ENCODE measurements at places on chromosomes 7 and 10.

GRCh38 chr10:53808677-53809372, 992.2 kb downstream of the PCDH15 start:
- peak; percentile 33 for DNase-seq

DNA sequence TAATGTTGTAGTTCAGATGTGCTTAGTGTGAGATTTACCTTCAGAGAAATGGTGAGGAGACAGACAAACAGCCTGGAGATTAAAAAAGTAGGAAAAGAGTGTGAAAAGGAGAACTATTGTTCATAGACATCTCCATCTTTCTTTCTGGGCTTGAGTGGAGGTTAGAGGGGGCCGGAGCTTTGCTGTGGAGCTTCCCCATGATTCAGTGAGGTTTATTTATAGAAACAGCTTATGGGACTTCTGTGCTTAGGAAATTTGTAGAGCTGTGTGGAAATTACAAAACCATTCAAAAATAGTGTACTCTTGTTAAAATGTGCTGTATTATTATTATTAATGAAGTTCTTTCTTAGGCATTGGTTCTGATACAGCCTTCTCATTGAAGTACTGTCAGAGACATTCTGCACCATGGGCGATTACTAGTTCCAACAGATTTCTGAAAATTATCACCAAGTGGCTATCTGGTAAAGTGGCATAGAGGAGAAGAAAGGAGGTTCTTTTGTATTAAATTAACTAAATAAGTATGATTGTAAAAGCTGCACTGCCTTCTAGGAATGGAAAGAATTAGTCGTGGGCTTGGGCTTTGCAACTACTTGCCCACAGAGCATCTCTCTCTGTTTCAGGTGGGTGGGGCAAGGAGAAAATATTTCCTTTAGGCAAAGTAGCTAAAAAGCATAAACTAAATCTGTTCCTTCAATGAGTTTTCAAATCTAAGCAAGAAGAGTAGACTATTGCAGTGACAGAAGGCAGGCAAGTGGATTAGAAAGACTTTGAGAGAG, 8.7 kb upstream of the TCAF1 start:
- no peak for DNase-seq

GRCh38 chr7:143983960-143984359, 16.2 kb upstream of the OR6B1 start:
- DNase-seq, result no peak

- DNase-seq, result no peak
These were observed 76.5 kb downstream of the INSYN2A start for GRCh38 chr10:127119936-127120335.

DNA sequence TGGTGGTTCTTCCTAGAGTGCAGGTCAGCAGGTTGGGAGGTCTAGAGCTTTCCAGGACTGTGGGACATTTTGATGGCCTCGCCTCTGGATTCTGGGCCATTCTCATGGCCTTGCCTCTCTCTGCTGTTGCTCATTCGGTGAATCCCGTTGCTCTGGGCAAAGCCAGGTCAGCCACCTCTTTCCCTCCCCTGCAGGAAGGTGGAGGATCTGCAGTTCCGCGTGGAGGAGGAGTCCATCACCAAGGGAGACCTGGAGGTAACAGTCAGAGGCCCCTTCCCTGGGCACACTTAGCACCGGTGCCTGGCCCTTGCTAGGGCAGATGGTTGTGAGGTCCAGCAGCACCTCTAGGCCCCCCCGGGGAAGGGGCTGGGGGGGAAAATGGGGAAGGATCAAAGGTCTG, 74.9 kb downstream of the CLIP2 start:
- DNase-seq, result no peak

DNA sequence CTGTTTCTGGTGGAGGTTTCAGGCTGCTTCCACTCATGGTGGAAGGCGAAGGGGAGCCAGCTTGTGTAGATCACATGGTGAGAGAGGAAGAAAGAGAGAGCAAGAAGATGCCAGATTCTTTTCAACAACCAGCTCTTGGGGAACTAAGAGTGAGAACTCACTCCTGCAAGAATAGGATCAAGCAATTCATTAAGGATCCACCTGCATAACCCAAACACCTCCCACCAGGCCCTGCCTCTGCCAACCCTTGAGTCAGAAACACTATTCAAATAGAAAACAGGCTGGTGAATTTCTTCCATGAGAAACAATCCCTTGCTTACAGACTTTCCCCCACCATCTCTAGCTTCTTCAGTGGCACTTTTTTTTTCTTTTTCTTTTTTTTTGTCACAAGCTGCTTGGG, 317.2 kb downstream of the GPR158 start:
- no peak for DNase-seq

DNA sequence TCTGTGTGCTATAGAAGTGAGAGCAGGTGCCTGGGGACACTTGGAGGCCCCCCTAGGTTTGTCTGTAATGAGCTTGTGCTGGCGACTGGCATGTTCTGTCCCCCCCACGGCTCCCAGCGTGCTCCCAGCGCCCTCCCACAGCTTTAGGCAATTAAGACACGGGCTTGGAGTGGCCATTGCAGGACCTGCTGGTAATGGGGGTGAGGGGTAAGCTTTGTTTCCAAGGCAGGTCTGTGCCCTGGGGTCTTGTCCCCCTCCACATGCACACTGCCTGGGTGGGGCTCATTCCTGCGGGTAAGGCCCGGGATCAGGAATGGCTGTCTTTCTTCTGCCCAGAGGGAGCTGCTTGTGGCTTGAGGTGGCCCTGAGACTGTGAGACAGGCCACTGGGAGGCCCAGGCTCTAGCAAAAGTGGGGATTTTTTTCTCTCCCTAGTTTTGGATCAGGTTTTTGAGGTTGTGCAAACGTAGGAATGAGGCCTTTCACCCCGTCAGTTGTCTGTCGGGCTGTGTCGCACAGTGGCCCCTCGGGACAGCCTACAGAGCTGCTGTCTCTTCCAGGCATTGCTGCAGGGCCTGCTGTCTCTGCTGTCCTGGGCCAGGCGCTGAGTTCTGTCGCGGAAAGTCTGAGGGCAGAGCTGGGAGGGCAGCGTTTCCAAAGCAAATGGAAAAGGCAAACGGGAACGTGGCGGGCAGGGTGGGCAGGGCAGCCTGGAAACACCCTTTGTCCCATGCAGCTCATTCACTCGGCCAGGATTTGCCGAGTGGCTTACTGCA, 107.4 kb downstream of the LHPP start:
- no peak for DNase-seq

DNA sequence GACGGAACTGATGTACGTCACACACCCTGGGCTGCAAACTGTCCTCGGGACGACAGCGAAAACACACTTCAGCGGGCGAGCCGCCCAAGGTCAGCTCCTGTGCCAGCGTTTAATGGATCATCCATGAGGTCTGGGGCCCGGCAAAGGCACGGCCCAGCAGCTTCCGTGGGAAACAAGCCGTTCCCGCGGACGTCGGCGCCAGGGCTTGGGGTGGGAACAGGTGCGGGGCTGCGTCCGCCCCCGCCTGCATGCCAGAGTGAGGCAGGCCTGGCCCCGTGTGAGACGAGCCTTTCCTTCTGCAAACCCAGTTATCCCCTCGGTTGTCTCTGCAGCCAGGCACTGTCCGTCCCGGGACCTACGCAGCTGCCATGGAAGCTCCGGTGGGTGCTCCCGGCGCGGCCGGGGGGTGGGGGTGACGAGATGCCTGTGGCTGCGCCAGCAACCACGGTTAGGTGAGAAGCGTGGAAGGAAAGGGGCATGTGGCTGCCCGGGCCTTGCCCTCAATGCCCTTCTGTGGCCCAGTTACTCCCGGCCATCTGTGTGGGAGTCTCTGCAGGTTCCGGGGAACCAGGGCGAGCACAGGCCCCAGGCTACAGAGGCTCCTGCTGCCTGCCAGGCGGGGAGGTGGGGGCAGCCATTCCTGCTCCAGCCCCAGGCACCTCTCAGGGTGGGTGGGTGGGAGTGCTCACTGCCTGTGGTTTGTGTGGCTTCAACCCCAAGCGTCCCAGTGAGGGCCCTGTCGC, 42.2 kb upstream of the PDGFA start:
- DNase-seq, result no peak

DNA sequence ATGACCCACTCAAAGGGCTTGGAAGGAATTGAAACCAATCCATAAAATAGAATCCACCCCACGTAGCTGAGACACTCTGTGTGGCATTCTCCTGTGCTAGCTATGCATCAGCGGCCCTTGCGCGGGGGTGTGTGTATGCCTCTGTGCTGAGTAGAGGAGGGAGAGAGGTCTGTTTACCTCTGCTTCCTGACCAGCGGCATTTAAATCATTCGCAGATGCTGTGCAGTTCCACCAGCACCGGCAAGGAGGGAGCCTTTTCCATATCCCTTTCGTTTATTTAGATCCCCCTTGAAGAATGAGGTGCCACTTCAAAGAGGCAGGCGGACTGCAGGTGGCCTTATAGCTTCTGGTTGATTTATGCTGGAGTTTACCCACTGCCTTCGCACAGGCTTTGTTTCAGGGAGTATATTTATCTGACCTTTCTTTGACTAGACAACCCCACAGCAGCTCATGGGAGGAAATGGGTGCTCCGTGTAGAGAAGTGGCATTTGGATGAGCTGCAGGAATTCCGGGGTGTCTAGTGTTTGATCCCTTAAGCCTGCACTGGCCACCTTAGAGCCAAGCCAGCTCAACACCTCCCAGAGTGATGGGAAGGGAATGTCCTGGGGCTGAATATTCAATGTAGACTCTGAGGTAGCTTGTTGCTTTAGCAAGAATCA, 11.4 kb downstream of the C10orf53 start:
- no peak for DNase-seq

DNA sequence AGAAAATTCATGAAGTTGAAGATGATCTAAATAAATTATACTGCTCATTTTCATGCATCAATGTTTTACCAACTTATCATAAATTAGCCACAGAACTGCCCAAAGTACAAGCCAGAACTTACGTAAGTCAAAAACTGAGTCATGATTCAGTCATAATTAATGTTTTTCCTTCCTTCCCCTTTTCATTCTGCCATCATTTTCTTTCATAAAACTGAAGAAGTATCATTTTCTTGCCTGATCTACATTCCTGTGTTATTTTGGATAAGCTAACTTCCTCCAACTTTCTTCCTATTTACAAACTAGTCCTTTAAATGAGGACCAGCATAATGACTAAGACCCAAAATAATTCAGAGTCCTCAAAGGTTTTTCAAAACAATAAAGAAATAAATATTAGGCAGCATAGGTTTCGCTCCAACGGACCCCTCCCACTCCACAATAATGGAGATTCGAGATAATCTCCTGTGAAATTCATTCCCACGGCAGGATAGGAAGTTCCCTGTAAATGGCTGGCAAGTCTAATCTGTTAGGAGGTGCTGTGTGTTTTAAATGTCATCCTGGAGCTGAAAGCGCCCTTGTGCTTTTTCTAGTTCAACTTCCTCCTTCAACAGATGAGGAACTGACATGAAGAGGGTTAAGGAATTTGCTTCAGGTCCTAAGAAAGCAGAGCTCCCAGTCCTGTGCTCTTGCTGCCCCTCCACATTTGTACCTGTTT, 218.9 kb downstream of the DOCK4 start:
- peak; percentile 59 for DNase-seq

DNA sequence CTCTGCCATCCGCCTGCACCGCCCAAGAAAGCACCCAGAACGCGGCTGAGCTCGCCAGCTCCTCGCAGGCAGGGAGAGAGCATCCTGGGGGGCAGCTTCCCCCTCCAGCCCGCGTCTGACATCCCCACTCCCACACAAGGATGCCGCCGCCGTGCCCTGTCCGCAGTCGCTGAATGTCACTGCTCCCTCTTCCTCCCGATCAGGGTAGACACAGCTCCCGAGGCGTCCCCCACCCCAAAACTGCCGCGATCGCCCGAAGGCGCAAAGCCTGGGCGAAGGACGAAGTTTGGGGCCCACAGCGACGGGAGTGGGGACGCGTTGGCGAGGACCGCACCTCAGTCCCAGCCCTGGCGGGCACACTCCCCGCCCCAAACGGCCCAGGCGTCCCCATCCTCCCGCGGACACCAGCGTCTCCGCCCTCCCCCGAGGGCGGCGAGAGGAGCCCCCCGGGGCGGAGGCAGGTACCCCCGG, 1.5 kb upstream of the KAT6B start:
- peak; percentile 40 for DNase-seq

- no peak for DNase-seq
These were observed 73.8 kb downstream of the CUL1 start for GRCh38 chr7:148772297-148773089.

- no peak for DNase-seq
These were observed 196.4 kb upstream of the POM121L12 start for GRCh38 chr7:52838981-52839411.

DNA sequence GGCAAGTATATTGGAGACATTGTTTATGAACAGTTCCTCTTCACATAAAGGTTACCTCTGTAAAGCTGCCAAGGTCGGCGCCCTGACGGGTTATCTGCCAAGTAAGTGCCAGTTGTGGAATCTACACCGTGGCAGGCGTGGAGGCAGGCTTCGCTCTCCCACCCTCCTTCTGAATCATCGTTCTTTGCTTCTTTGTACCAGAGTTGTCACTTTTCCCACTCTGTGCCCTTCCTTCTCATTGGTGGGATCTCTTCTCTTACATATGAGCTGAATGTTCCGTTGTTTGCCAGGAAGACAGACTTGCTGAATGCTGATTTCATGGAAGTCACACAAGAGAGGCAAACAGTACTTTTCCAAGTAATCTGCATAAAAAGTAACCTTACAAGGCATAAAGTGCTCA, 40.6 kb upstream of the PTPRZ1 start:
- DNase-seq, result no peak

GRCh38 chr7:97731736-97732564, at the start of gene TAC1:
TAC1 (plus strand) TSS chr7:97732086; CDS start chr7:97732613, 527 bp downstream.
- DNase-seq, result no peak

DNA sequence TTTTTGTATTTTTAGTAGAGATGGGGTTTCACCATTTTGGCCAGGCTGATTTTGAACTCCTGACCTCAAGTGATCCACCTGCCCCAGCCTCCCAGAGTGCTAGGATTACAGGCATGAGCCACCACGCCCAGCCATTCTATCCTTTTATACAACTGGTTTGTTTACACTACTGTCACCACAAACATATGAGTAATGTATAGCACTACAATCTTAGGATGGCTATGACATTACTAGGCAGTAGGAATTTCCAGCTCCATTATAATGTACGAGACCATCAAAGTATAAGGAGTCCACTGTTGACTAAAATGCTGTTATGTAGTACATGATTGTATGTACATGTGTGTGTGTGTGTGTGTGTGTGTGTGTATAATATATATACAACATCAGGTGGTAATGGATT, 1126.1 kb upstream of the LRRN3 start:
- no peak for DNase-seq

- DNase-seq, result no peak
These were observed 437.5 kb downstream of the TFEC start for GRCh38 chr7:115593111-115593510.

DNA sequence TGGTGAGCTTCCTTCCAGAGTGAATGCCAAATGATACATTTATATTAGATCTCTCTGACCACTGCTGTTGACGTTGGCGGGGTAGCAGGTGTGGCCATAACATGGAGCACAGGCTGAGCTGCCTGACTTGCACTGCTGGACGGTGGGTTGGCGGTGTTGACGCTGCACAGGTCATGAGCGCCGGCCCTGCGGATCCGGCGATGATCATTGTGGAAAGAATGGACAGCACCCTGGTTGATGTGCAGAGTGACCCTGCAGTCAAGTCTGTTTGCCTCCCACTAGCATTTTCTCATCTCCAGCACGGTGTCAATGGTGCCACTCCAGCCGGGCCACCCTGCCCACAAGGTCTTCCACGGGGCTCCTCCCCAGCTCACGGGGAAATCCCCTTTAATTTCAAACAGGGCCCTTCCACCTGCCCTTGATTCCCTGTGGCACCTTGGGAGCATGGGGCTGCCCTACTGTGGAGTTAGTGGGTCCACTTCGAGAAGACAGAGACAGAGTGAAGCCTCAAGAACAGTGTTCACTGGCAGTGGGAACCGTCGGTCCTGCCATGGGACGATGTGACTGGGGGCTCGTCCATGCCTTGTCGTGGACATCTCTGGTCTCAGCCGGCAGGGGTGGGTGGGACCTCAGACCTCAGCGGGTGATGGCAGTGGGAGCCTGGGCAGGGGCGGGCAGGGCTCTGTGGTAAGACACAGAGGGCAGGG, 613.5 kb downstream of the PTPRN2 start:
- no peak for DNase-seq

GRCh38 chr10:124495162-124495561, 33.5 kb downstream of the LHPP start:
- DNase-seq, result no peak

Measured in OCI-M1 (cell line).